ENCODE measurements at places on chromosomes 7 and 10. TPM values are rescaled to one million over a fixed set of nuclear protein-coding genes. Genes with fewer than 3 reads are reported as not detected.

Gene GALNT11
- total RNA-seq = 22.8 TPM

Gene ANKRD30A
- total RNA-seq = not detected

Gene WDFY4
- 0.18 TPM for total RNA-seq

Gene WASHC2A
- 25.0 TPM for total RNA-seq

Gene DYDC2
- not detected for total RNA-seq

Gene ALDH18A1
- 121 TPM for total RNA-seq

Gene PAX2
- 0.18 TPM for total RNA-seq

Gene LRRC17
- 0.18 TPM for total RNA-seq
